Thyroid gland (tissue), 4 donors: ENCODE measurements at places on chromosomes 5 and 9.

- DNase-seq = peak; percentile 50
Measured at GRCh38 chr9:132409828-132410528, at the start of gene CFAP77. Gene CFAP77 (plus strand): TSS chr9:132410211. CDS start chr9:132410272, 61 bp downstream.

GRCh38 chr9:137191691-137192447 lies 3.4 kb downstream of the SSNA1 start:
- DNase-seq = no peak

- DNase-seq = no peak
Measured at GRCh38 chr9:76917299-76917698, 11.4 kb upstream of the PRUNE2 start.

- no peak for DNase-seq
Measured at GRCh38 chr9:107375651-107376369, 92.7 kb downstream of the RAD23B start.

- no peak for DNase-seq
Measured at GRCh38 chr5:103589357-103589756, 26.8 kb upstream of the NUDT12 start.

- DNase-seq = no peak
Measured at GRCh38 chr9:16153741-16154140, 600.9 kb downstream of the CCDC171 start.

DNA sequence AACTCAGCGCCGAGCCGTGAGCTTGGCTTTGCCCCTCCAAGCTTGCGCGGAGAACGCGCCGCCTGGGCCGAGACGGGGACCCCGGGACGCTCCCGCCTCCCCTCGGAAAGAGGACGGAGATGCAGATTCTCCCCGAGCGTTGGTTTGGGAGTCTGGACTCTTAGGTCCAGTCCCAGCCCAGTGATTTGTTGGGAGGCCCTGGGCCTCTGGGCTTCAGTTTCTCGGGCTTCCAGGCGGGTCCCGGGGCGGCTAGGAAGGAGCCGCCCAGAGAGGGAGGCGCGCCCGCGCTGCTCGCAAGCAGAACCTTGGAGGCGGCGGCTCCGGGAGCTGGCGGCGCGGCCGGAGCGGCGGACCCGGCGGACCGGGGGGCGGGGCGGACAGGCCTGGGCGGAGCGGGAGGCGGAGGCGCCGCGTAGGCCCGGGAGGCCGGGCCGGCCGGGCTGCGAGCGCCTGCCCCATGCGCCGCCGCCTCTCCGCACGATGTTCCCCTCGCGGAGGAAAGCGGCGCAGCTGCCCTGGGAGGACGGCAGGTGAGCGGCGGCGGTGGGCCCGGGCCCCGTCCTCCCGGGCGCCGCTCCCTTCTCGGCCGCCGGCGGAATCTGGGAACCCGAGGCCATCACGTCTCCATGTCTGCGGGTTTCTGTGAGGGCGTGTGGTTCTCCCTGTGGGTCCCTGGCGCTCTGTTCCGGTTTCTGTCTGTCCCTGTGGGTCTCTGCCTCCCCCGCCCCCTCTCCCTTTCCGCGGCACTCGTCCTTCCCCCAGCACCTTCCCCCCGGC lies at the start of gene B4GALT7:
Gene B4GALT7 (plus strand): TSS at position 402 of the 777 bp plus-strand sequence. CDS start 79 bp downstream, at position 481.
- DNase-seq = peak; percentile 81

DNA sequence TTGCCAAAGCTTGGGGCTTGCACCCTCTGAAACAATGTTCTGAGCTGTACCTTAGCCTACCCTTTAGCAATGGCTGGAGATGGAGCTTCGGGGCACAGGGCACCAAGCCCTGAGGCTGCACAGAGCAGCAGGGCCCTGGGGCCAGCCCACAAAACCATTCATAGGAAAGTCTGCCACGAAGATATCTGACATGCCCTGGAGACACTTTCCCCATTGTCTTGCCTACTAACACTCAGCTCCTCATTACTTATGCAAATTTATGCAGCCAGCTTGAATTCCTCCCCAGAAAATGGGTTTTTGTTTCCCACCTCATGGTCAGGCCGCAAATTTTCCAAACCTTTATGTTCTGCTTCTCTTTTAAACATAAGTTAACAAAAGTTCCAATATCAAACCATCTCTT lies 105.7 kb downstream of the DTWD2 start:
- no peak for DNase-seq

GRCh38 chr5:172801179-172801671 lies 30.2 kb upstream of the DUSP1 start:
- no peak for DNase-seq

DNA sequence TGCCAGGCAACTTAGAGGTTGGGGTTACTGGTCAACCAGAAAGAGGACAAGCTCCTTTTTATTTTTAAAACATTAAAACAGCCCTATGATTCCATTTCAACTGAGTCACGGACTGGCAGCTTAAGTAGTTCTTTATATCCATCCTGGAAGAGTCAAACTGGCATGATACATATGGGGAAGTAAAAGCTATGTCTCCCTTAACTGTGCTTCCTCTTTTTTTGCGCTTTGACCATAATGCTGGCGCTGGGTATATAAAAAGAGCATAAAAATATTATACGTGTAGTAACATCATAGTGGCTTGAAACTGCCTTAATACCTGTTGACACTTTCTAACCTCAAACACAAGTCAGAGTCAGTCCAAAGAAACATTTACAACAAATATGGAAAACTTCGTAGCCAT lies 274.4 kb downstream of the CSNK1G3 start:
- no peak for DNase-seq

DNA sequence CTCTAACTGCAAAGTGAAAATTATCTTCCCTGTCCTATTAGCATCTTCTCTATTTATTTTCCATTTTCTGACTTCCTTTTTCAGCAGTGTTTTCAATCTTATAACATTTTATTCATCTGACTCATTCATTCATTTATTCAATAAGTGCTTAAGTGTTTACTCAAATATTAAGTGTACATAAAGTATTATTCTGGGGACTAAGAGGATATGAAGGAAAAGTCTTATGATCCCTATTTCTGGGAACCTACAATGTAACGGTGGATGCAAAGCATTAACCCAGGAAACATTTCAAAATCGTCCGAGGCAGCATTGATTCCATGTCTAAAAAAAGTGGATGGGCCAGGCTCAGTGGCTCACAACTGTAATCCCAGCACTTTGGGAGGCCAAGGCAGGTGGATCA lies 19.4 kb upstream of the TRPM6 start:
- DNase-seq = no peak

DNA sequence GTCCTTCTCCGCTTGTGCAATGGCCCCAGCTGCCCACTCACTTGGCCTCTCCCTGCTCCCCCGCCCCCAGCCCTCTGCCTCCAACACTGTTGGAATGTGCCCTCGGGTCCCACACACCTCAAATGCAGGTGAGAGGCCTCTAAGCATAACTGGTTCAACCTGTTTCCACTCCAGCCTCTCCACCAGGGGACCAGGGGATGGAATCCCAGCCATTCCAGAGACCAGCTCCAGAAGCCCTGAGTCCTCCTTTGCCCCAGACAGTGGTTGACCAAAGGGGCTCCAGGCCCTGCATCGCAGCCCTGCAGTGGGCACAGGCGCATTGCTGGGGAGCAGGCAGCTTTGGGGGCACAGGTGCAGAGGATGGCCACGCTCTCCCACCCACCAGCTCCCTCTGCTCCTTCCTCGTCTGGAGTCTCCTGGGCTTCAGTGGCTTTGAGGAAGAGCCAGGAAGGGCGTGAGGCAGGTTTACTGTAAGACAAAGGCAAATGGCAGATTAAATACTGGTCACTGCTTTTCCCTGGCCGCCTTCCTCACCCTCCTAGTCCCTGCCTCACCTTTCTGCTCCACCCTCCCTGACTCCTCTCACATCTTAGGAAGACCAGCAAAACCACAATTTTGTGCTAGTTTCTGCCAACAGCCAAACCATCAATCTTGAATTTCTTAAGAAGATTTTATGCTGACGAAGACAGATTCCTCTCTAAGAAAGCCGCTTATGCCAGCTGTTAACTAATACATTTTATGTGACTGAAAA lies 29.1 kb upstream of the IRX2 start:
- DNase-seq = peak; percentile 30

- DNase-seq = no peak
Measured at GRCh38 chr9:96509026-96509425, 59.1 kb downstream of the HABP4 start.

DNA sequence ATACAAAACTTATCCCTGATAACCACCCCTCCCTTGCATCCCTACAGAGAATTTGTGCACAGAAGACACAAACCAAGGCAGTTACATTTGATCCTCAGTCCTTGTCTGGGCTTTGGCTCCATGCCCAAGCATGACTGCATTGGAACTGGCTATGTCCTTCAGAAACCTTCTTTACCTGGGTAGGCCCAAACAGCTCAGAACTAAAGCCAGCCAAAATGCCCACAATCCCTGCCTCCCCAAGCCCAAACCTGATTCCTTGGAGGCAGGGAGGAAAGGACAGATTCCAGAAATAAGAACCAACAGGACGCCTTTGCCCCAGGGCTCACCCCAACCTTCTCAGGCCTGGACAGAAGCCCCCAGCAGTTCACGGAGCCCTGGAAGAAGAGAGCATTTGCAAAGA lies 8.2 kb downstream of the IL17B start:
- peak; percentile 45 for DNase-seq

DNA sequence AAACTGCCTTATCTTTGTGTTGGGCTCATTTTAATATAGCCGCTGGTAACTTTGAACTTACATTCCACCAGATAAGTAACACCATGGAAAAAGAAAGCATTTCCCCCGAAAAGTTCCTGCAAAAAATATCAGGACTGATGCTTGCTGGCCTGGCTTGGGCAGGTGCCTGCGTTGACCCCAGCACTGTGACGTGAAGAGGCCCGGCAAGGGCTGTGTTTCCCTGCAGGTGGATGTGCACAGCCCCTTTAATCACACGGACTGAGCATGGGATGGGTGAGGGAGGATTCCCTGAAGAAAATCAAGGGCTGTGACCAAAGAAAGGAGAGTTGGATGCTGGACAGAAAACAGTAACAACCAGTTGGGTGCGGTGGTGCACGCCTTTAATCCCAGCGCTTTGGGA lies 138.2 kb downstream of the NSG2 start:
- no peak for DNase-seq

GRCh38 chr9:18314316-18314715 lies 159.6 kb upstream of the ADAMTSL1 start:
- no peak for DNase-seq

DNA sequence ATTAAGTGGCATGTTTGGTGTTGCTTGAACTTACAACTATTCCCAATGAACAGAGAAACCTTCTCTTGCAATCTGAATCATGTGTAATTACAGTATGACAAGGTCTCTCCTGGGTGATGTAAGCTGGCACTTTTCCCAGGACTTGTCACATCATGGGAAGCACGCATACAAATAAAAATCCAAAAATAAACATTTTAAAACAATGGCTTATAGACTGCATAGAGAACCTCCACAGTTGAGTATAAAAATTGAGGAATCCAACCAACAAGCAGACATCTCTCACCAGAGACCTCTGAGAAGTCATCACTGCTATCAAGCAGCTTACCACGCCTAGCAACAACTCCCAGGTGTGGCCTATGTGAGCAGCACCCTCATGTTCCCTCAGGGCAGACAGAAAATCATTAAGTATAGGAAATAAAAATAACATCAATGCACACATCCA lies 3.9 kb downstream of the MLLT3 start:
- no peak for DNase-seq

GRCh38 chr9:74503666-74504065 lies 6.5 kb downstream of the RORB start:
- no peak for DNase-seq

GRCh38 chr5:124512236-124512635 lies 234.2 kb downstream of the ZNF608 start:
- no peak for DNase-seq

DNA sequence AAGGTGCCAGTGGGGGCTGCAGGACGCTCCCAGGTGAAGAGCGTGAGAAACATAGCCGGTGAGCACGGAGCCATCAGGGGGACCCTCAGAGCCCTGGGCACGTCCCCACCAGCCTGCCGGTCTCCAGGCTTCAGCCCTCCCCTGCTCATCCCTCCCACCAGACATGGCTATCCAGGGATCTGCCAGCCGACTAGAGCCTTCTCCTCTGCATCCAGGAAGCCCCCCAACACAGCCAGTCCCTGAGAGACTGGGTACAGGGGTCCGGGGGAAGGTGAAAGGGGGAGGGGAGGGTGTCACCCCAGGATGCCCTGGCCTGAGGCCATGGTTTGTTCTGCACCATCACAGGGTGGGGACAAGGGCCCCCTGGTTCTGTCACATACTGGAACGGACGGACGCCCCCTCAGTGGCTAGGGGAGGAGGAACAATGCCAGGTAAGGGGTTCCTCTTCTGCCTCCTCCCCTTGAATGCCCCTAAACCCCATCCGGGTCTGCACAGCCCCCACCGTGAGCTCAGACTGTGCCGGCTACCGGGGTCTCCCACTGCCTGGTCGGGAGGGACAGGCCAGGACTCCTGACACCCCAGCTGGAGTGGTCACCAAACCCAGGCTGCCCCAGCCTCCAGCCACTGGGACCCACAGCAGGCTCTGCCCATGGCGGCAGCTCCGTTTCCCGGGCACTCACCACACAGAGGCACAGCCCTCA lies 34.3 kb downstream of the NACC2 start:
- DNase-seq = no peak

DNA sequence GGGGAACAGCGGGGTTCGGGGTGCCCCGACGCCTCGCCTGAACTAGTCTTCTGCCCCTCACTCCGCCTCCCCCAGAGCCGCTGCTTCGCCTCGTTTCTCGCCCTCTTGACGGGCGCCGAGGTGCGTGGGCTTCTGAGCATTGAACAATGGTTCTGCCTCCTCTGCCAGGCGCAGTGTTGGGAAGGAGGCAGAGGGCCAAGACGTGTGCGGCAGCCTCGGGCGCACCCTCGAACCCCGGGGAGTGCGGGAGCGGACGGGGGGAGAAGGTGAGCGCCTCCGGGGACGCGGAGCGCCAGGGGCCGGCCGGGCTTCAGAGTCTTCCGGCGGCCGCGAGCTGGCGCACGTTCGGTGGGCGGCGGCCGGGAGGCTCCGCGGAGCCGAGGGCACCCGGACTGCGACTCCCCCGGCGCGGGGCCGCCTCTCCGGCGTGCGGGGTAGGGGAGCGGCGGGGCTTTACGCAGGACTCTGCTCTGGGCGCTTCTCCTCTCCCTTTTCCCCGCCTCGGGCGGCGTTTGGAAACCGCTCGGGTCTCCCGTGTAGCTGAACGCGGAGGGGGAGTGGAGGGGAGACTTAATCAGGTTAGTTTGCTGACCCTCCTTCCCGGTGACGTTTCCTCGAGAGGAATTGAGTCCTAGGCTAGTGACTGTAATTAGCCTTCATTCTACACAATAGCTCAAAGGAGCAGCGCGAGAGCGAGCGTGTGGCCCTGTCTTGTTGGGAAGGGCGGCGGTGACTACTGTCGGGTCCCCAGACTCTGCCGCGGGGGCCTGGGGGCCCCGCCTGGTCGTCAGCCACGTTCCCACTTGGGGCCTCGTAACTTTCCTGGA lies 1.1 kb downstream of the VLDLR start:
- DNase-seq = peak; percentile 52

GRCh38 chr9:114119242-114120191 lies 20.4 kb upstream of the KIF12 start:
- no peak for DNase-seq
